ENCODE measurements at places on chromosomes 12 and 14.

DNA sequence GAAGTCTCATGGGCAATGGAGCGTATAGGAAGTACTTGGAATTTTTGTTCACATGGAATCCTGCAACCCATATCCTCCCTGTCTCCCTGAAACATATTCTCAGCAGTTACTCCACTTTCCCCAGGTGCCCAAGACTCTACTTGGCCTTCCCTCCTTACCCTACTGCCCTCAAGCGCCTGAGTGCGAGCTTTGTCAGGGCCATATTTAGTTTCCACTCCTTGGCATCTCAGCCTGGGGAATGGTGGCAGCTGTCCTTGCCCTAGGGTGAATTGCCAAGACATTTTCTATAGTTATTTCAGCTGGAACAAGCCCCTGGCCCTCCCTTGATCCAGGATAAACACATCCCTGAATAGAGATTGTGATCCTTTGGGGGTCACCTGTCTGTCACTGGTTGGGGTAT is 569.3 kb upstream of the LRFN5 start:
- no peak for DNase-seq

GRCh38 chr12:42508913-42509460 is 80.6 kb downstream of the PRICKLE1 start:
- no peak for DNase-seq

DNA sequence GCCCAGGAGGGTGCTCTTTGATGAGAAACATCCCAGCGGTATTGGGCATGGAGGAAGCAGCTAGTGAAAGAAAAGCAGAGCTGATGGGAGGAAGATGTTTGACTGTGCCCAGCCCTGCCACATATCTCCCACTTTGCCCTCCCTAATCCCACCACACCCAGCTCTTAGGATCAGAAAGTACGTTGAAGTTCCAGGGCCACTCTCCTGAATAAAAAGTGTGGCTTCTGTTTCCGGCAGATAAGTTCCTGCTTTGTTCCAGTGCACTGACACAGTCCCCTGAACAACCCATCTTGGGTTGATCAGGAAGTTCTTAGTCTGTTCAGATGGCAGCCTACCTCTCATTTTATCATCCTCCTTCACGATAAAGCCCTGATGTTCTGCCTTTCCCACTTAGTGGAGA is 16.5 kb downstream of the TPCN1 start:
- DNase-seq, result no peak

GRCh38 chr14:68958553-68958952 is 20.5 kb downstream of the ACTN1 start:
- DNase-seq, result no peak

GRCh38 chr12:55188974-55189556 is 31.8 kb upstream of the OR10A7 start:
- peak; percentile 36 for DNase-seq
